Activated CD4-positive, alpha-beta T cell treated with anti-CD3 and anti-CD28 coated beads, Interleukin-2, amount 10 ng/mL, durations not matched to agents 24 days and 14 days (primary cell): ENCODE measurements at places on chromosomes 16 and 17. TPM values are rescaled to one million over a fixed set of nuclear protein-coding genes. Genes with fewer than 3 reads are reported as not detected.

- DNase-seq: no peak
These were observed 207.0 kb upstream of the CACNG3 start for GRCh38 chr16:24049113-24049512.

GRCh38 chr17:72613396-72613795 lies 479.1 kb downstream of the SLC39A11 start:
- DNase-seq: no peak

- no peak for DNase-seq
These were observed 24.6 kb upstream of the DLX4 start for GRCh38 chr17:49944273-49944870.

DNA sequence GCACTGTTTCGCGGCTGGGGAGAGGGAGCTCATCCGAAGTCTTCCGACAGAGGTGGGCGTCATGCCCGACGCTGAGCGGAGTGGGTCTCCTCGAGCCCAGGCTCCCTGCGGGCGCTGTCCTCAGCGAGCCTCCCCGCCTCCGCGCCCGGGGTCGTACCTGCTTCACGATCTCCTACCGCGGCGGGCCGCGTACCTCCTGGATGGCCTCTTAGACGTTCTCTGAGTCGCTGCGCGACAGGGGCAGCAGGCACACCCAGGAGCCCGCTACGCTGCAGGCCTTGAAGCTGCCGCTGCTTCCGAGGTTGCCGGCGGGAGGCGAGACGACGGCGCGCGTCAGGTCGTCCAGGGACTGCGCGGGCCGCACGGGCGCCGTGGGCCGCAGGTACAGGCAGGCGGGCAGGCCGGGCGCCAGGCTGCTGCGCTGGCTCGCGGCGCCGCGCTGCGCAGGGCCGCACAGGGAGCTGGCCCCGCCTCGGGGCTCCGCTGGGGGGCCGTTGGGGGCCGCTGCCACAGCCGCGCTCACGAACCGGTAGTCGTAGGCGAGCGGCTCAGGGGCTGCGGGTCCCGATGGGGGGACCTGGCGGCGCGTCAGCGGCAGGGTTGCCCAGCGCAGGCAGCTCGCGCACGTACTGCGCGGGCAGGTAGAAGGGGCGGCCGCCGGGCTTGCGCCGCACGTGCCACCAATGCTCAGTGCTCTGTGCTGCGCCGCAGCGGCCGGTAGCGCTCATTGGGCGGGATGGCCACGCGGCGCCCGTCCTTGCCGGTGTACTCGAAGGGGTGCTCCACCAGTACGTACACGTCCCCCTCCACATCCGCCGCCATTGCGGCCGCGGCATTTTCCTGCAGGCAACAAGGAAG lies 116.4 kb upstream of the SMURF2 start:
- peak; percentile 70 for DNase-seq

GRCh38 chr16:58937661-58938060 lies 203.5 kb upstream of the GOT2 start:
- no peak for DNase-seq

DNA sequence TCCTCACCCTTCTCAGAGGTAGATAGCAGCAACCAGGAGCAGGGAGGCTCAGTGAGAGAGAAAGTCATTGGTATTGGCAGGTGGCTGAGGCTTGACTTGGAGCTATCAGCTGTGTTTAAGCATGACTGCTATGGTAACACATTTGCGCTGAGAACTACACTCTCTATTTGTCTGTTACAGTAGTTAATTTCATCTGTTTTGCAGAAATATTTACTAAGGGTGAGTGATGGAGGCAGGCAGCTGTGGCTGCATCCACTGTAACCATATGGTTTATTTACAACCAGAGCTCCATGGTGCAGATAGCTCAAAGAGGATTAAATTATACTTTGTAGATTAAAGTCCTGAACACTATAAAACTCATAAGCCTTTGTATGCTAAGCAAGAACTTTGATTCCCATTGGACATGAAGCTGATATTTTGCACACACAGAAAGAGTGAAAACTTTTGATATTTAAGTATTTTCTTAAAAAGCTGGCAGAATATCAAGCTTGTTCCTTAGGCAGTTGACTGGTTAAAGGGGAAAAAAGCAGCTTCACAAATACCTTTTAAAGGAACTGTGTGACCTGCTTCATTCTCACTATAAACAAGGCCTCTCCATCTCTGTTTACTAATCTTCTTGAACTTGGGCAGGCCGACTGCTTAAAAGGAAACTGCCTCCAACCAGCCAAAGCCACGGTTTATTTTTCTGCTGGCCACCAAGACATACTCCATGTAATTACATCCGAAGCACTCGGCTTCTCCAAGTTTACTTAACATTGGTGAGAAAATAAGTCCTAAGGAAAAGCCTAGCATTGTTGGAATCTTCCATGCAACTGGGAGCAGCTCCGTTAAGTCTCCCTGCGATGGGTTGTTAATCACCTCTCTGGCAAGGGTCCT lies 299.8 kb upstream of the ZFHX3 start:
- no peak for DNase-seq

- no peak for DNase-seq
These were observed 447 bp downstream of the SDK2 start for GRCh38 chr17:73643852-73644144.

DNA sequence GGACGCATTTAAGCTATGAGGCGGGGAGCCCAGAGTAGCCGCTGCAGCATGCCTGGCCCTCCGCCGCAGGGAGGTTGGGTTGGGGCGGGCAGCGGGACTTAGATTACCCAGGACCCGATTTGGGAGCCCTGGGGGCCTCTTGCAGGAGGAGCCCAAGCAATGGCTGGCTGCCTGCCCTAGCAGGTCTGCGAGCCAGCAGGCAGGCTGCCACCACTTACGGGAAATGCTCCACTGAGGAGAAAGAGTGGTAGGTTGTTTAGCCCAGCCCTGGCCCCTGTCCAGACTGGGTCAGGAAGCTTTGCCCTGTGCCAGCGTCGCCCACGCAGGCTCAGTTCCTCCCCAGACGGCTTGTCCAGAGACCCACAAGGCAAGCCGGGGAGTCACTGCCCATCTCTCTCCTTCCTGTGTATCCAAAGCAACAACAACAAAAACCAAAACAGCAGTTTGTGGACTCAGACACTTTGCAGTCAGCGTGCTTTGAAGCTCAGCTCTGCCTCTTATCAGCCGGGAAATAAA lies 10.3 kb upstream of the TVP23A start:
- DNase-seq: no peak

DNA sequence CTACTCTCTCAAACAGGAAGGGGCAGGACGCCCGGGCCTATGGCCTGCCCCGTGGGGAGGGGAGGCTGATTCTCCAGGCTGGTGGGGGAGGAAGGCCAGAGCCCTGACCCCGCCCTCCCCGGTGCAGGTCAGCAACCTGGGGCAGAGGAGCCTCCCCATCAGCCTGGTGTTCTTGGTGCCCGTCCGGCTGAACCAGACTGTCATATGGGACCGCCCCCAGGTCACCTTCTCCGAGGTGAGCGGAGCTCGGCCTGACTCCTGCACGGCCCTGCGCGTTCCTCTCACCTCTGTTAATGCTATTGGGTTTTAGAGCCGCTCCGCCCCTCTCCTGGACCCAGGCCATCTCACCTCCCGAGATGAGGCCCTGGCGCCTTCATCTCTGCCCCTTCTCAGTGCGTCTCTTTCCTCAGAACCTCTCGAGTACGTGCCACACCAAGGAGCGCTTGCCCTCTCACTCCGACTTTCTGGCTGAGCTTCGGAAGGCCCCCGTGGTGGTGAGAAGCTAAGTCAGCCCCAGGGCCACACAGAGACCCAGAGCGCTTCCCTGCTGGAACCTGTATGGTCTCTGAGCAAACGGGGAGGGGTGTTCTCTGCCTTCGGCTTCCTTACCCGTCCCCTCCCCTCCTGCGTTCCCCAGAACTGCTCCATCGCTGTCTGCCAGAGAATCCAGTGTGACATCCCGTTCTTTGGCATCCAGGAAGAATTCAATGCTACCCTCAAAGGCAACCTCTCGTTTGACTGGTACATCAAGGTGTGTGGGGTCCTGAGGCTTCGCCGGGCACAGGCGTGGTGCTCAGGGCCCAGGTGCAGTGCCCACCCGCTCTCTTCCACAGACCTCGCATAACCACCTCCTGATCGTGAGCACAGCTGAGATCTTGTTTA lies 25.1 kb upstream of the ITGAX start:
- DNase-seq: no peak

DNA sequence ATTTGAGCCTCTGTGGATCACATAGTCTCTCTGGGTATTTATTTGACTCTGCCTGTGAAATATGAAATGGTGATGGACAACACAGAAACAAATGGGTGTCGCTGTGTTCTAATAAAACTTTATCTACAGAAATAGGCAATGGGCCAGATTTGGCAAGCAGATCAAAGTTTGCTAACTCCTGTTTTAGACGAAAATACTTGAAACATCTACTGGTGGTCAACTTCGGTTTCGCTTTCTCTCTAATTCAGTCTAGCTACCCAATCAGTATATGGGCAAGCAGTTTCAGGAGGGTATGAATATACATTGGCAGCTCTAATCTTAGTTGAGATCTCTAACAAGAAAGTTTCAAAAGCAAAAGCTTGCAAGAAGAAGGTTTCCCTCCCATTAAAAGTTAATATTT lies 60.1 kb upstream of the DYNLRB2 start:
- DNase-seq: no peak

DNA sequence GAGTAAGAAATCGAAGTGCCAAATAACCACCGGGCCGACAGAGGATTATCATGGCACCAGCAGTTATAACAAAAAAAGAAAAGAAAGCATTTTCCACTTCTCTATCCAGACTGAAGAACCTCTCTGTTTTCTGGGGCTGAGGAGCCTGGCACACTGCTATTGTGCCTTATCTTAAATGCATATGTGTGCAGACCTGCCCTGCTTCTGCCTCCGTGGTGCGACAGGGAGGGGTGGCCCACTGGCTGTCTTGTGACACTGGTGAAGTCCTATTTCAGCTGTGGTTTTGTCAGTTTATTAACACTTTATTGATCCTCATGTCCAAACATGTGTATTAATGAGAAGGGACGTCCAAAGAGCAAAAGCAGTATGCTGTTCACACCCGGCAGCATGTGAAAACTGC lies 55.4 kb downstream of the CDK5R1 start:
- no peak for DNase-seq

GRCh38 chr16:48432136-48432535 lies 46.9 kb upstream of the SIAH1 start:
- DNase-seq: no peak

- DNase-seq: no peak
These were observed 29.2 kb upstream of the FASN start for GRCh38 chr17:82127315-82127595.

- peak; percentile 88 for DNase-seq
These were observed 7.8 kb downstream of the PMP22 start for GRCh38 chr17:15257258-15257788.

GRCh38 chr16:47493381-47494337 lies 32.5 kb downstream of the PHKB start:
- no peak for DNase-seq

GRCh38 chr16:87395181-87395842 lies 3.2 kb downstream of the MAP1LC3B start:
- DNase-seq: no peak

- no peak for DNase-seq
These were observed 10.0 kb downstream of the LRRC36 start for GRCh38 chr16:67336648-67337047.

DNA sequence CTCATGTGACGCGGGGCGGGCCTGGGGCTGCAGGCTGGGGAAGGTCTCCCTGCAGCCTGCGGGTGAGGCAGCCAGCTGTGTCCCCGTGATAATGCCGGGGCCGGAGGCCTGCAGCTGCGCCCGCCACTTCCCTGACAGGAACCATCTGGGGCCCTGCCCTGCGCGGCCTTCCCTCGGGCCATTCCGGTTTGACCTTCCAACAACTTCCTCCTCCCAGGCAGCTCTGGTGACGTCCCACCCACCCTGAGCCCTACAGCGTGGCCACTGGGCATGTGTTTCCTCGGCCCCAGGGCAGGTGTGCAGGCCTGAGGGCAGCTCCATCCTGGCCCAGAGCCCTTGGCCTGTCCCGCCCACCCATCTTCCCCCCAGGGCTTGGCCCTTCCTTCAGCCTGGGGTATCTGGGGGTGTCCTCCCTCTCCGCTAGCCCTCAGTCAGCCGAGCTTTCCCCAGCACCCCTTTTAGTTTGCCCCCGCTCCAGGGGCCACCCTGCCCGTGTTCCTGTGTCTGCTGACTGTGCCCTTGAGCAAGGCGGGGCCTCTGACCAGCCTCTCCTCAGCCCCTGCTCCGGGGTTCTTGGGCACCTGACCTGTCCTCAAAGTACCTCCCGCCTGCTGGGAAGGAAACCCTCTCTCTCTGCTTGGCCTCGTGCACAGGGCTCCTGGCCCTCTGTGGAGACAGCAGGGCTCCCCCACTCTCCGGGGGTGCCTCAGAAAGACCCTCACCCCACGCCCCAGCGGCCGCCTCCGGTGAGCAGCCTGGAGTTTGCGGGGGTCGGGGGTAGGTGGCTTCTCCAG lies at the start of gene CBFA2T3:
CBFA2T3 (minus strand) TSS at position 190 of the 794 bp plus-strand sequence. CDS start 400 bp downstream, outside the sequence.
- DNase-seq: no peak

GRCh38 chr17:63837962-63838600 lies 4.4 kb downstream of the SMARCD2 start:
- no peak for DNase-seq

DNA sequence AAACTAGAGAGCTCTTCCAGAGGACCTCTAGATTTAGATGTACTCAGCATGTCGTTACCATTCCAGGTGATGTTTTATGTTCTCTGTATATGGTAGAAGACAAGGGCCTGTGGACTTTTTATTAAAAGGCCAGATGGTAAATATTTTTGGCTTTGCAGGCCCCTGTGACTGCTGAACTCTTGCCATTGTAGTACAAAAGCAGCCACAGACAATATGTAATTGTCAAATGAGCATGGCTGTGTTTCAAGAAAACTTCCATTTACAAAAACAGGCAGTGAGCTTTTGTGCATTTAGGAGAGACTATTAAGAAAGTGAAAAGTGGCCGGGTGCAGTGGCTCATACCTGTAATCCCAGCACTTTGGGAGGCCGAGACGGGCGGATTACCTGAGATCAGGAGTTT lies 4.6 kb downstream of the NIP7 start:
- no peak for DNase-seq

DNA sequence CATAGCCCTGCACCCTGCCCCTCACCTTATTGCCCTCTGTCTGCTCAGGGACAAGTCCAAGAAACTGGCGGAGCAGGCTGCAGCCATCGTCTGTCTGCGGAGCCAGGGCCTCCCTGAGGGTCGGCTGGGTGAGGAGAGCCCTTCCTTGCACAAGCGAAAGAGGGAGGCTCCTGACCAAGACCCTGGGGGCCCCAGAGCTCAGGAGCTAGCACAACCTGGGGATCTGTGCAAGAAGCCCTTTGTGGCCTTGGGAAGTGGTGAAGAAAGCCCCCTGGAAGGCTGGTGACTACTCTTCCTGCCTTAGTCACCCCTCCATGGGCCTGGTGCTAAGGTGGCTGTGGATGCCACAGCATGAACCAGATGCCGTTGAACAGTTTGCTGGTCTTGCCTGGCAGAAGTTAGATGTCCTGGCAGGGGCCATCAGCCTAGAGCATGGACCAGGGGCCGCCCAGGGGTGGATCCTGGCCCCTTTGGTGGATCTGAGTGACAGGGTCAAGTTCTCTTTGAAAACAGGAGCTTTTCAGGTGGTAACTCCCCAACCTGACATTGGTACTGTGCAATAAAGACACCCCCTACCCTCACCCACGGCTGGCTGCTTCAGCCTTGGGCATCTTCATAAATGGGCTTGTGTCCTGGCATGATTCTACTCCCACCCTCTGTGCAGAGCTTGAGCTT lies 6.3 kb upstream of the NFATC3 start:
- peak; percentile 67 for DNase-seq

The NXN gene
- total RNA-seq: 0.14 and 0.28 TPM in 2 replicates

The SLC2A4 gene
- total RNA-seq: 0.17 and 0.37 TPM in 2 replicates

The BOLA2 gene
- total RNA-seq: 18.4 and 18.5 TPM in 2 replicates

The PYDC1 gene
- total RNA-seq: not detected in 2 replicates
